ENCODE measurements at places on chromosomes 2 and 18.

GRCh38 chr2:25606892-25607291, 66.5 kb downstream of the DTNB start:
- DNase-seq = peak; percentile 63

- no peak for DNase-seq
Measured at GRCh38 chr2:124875627-124876244, 850.6 kb downstream of the CNTNAP5 start.

- no peak for DNase-seq
Measured at GRCh38 chr2:177211169-177211568, 1.4 kb upstream of the HNRNPA3 start.

- no peak for DNase-seq
Measured at GRCh38 chr18:23236876-23237468, 101.7 kb downstream of the CABLES1 start.

DNA sequence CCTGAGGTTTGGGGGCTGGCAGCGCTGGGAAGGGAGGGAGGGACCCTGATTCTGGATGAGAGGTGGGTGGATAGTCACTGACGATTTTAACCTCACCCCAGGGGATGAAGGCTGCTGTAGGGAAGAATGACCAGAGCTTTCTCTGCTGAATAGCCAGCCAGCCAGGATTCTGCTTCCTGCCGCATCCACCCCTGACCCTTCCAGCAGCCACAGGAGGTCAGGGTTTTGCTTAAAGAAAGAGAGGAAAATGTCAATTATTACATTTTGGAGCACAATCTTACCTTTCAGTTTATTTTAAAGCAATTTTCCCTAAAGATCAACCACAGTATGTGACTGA, 217.7 kb downstream of the GBX2 start:
- DNase-seq = no peak

Measured in AML-193 (cell line).